ENCODE measurements at places on chromosomes 4 and X.

DNA sequence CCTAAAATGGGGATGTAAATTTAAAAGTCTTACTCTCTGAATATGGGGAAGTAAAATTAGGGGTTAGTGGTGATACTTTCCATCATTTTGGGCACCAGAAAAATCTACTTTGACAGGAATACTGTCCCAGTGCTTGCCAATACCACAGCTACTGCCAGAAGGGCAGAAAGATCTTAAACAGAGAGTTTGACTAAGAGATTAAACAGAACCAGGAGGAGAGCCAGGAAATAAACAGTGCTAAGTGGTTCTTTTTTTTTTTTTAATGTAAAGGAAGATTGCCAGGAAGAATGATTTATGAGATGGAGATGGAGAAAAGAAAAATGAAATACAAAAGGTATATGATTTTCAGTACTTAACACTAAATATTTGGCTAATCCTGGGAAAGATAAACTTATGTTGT is 126.8 kb downstream of the RTL3 start:
- DNase-seq: no peak

- DNase-seq: no peak
These were observed 65.5 kb downstream of the LEF1 start for GRCh38 chr4:108103099-108103862.

DNA sequence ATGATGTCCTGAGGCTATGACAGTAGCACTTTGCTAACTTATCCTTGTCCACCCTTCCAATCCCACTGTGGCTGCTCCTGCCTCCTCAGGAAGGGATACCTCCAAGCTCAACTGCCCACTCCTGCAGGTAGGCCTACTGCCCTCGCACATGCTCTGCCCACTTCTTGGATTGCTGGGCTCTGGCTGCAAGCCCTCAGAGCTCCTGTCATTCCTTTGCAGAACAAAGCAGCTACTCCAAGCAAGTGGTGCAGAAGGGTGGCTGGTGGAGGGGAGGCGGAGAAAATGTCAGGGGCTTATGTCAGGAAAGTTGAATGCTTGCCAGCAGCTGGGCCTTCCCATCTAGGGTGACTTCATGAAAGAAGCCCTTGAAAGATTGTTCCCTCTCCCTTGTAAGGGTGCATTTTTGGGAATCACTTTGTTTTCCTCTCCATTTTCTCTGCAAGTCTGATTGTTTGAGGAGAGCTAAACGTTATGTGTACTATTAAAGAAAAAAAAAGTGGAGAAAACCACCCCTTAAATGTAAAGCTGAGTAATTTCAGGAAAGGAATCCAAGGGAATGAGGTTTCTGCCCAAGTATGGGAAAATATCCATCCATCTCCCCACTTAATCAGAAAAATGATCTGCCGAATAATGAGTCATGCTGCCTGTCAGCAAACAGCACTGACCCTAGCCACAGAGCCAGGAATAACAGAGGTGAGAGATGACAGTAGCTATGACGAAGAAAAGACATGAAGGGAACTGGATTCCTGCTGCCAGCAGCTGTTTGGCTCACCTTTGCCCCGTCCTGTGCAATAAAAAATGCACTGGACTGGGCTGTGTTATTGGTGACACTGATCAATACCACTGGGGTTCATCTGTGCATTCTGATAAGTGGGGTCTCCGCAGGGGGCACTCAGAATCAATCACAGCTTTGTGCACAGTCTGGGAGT is 102.0 kb downstream of the RTL5 start:
- DNase-seq: no peak

GRCh38 chr4:189843413-189844009 is 97.2 kb upstream of the FRG1 start:
- no peak for DNase-seq

GRCh38 chr4:179415037-179415846 is 1973.0 kb upstream of the AGA start:
- DNase-seq: no peak

- no peak for DNase-seq
These were observed 64.5 kb upstream of the PRSS12 start for GRCh38 chr4:118417325-118417724.

DNA sequence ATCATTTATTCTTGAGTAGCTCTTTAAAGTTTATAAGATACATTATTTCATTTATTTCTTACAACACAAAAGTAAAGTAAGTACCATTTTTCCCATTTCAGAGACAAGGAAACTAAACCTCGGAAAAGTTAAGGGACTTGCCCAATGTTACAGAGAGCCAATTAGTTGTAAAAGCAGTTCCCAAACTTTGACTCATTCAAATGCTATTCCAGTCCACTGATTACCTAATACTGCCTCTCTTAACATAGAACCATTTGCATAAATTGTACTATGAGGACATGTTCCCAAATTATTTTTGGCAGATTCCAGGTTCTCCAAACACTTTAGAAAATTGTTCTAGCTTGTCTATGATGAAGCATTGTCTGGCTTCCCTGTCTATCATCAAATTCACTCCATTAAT is 45.6 kb upstream of the GRIA3 start:
- no peak for DNase-seq

All from hippocampal formation (tissue), 2 donors.